ENCODE measurements at places on chromosomes 4 and X.

GRCh38 chr4:183229397-183229796, 90.7 kb downstream of the CLDN22 start:
- no peak for DNase-seq

- no peak for DNase-seq
These were observed 64.6 kb downstream of the SYNPO2 start for GRCh38 chr4:118953276-118953675.

DNA sequence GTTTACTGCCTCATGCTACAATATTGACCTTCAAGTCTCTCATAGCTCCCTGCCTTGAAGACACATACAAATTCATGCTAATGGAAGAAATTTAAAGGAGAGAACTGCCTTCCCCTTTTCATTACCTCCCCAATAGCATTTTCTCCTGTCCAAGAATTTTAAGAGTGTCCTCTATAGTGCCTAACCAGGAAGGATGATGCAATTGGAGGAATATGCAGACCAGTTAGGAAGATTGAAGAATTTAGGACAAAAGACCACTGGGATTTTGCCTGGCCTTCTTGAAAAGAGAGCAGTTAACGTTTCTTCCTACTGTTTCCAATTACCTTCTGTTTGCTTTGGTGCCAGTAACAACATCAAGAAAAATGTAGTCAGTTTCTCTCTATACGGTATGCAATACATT, 443.9 kb downstream of the INPP4B start:
- no peak for DNase-seq

DNA sequence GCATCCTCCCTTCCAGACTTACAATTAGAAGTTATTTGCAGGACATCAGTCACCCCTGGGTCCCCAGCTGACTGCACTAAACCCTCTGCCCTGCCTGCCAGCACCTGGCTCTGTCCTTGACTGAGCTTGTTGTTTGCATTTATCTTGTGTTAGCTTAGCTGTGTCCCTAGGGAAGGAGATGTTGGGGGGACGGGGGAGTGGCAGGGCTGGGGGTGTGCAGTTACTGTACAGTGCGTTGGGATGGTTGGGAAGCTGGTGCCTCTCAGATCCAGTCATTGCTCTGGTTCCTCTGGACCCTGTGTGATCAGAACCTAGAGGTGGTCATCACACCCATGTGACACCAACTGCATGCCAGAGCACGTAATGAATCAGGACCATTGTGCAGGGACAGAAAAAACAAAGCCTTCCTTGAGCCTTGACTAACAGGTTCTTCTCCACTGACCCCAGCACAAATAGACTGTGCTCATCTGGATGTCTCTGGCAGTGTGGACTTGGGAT, 32.7 kb upstream of the PROM1 start:
- DNase-seq = no peak

DNA sequence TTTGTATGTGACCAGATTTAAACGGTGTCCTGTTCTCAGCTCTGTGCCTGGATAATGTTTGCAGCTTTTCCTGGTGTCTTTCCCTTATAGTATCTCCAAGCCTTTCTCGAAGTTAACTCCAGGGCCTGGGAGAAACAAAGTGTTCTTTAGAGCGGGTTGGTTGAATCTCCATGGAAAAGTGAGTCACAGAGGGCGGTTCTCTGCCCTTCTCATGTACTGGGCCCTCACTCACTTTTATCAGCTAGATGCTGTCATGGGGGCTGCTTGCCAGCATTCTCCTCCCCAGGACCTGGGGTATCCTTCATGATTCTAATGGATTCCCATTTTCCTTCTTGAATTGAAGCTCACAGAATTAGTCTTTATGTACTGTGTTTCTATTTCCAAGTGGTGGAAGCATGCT, 46.1 kb upstream of the MAGEC2 start:
- no peak for DNase-seq

DNA sequence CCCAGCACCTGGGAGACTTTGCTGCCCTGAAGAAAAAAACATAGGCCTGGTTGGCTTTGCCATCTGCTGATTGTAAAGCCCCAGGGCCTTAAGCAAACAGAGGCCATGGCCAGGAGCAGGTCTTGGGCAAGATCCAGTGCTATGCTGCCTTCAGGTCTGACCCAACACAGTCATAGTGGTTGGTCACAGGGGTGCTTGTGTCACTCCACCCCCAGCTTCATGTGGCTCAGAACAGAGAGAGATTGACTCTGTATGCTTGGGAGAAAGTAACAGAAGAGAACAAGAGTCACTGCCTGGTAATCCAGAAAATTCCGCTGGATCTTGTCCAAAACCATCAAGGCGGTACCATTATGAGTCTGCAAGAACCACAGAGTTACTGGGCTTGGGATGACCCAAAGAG, 24.4 kb upstream of the SMARCA5 start:
- no peak for DNase-seq

DNA sequence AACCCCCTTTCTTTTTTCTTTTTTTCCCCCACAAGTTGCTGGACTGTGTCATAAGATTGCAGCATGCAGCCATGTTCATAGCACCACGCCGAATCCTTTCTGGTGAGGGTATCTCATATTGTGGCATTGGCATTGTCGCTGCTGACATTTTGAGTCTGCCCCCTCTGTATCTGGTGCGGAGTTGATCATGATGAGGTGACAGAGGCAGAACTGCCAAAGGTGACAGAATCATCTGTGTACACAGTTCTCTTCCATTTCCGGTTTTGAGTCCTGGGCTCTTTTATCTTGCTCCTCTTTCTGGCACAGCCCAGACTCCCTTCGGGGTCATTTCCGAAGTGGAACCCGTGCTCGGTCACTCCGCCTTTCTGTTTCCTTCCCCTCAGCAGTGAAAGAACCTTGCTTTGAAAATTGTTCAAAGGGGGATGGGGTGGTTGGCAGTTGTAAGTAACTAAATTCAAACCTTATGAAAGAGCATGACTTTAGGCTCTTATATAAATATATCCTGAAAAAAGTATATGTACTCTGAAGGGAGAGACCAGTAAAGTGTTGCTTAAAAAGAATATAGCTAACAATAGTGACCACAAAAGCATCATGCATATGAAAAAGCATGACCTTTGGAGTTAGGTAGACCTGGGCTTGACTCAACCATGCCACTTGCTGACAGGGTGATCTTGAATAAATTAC, 55.0 kb upstream of the BMP2K start:
- DNase-seq = no peak

DNA sequence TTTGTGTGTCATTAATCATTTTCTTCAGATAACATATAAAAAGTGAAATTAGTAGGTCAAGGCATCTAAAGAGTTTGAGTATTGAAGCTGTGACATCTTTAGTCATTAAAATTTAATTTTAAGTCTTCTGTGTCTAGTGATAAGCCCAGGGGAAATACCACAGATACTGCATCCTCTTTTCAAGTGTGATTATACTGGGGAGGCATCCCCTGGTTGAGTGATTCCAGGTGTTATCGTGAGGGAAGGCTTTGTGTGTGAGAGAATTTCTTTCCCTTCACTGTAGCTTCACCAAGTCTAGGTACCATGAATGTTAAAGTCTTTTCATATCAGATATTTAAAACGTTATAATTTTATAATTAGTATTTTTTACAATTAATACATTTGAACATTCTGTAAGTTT, 193.4 kb downstream of the FRAS1 start:
- no peak for DNase-seq
